Endothelial cell (in vitro differentiated cells): ENCODE measurements at places on chromosomes 6 and 20.

GRCh38 chr20:58579819-58580473 is 64.7 kb upstream of the APCDD1L start:
- DNase-seq = no peak

- DNase-seq = no peak
These were observed 157.9 kb upstream of the STXBP5 start for GRCh38 chr6:147046141-147046877.

GRCh38 chr6:48048451-48049146 is 62.4 kb downstream of the PTCHD4 start:
- DNase-seq = no peak

DNA sequence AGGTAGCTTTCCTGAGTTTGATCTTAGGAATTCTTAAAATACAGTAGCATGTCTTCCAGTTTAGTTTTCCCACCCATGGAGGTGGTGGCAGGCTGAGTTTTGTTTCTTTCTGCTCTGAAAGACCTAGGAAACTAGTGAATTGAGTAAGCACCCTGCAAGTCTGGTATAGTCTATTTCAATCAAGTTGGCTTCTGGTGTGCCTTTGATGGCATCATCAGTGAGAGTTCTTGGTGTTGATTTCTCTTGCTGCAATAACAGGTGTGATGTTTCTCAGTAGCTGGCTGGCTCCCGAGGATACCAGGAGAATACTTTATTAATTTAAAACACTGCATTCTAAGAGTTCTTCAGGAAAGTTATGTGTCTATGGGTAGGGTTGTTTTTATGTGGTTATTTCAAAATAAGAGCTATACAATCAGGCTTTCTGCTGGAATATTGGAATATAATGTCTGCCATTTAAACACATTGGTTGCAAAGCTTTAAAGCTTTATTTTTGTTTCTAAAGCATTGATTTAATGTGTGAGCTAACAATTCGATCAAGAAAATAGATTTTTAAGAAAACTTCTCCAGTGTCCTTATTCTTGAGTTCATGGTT is 19.0 kb downstream of the VAPB start:
- no peak for DNase-seq

DNA sequence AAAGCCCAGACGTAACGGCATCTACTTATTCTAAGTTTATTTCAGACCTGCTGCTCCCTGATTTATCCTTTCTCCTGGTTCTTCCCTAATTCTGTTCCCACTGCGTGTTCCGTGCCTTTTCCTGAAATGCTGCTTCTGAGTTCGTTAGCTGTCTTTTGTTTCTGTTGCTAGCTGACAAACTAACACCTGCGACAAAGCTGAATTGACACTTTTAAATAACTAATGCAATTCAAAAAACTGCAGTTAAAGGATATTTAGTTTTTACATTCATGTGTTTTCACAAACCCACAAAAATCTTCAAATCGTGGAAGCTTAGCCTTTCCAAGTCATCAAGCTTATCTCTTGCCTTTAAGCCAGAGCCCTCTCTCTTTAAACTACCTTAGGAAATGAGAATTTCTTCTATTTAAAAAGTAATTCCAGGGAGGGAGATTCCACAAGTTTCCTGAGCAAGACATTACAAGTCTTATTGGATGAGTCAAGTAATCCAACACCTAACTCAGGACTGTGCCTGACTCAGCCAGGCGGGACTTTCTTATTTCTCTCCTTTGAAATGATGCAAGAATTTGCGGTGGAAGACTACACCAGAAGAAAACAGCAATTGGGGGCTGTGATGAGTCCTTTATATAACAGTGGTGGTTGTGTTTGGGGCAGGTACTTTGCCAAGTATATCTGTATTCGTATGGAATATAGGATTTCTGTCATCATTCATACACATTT is 6.3 kb downstream of the ADTRP start:
- DNase-seq = no peak

- DNase-seq = no peak
These were observed 196.3 kb upstream of the MARCKS start for GRCh38 chr6:113660819-113661218.

DNA sequence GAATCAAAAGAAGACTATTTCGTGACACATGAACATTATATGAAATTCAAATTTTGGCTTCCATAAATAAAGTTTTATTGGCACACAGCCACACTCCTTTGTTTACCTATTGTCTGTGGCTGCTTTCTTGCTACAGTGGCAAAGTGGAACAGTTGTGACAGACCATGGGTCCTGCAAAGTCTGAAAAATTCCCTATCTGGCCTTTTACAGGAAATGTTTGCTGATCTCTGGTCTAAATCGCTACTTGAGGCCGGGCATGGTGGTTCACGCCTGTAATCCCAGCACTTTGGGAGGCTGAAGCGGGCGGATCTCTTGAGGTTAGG is 23.1 kb upstream of the PREX1 start:
- no peak for DNase-seq

DNA sequence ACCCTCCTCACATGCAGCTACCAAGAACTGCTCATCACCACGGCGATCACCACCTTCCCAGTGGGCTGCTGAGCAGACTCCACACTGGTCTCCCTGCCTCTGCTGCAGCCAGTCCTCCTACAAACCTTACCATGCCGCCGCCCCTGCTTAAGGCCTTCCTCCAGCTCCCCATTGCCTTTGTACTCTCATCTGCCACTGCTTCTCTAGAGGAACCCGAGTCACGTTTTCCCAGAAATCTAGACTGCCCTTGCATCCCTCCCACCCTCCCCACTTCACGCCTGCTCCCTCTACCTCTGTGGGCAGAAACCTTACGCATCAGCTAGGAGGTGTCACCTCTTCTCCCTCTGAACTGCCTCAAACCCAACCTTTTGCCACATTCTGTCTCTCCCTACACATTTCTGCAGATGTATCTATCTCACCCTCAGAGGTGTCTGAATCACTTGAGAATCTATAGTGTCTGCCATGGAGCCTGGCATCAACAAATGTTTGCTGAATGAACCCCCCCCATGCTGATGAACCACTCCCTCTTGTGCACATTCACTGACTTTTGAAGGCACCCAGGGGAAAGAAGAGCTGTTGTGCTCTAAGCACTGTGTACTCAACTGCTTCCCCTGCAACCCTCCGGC is 4.3 kb downstream of the E2F1 start:
- DNase-seq = no peak

DNA sequence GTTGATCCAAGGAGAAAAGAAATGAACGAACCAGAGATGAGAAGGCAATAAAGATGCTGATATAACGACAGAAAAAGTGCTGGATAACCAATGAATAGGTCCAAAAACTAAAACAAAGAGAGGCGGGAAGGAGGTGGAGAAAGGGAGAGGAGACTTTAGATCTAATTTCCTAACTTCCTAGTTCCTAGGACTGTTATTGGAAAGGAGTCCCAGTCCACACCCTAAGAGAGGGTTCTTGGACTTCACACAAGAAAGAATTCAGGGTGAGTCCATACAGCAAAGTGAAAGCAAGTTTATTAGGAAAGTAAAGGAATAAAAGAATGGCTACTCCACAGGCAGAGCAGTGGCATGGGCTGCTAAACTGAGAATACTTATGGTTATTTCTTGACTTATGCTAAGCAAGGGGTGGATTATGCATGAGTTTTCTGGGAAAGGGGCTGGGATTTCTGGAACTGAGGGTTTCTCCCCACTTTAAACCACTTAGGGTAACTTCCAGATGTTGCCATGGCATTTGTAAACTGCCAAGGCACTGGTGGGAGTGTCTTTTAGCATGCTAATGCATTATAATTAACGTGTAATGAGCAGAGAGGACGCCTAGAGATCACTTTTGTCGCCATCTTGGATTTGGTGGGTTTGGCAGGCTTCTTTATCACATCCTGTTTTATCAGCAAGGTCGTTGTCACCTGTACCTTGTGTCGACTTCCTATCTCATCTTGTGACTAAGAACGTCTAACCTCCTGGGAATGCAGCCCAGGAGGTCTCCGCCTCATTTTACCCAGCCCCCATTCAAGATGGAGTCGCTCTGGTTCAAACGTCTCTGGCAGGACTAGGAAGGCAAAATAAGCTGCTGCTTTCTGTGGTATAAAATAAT is 60.9 kb upstream of the RBM24 start:
- DNase-seq = no peak

- no peak for DNase-seq
These were observed 104.5 kb upstream of the ADGRF1 start for GRCh38 chr6:47146431-47147174.

DNA sequence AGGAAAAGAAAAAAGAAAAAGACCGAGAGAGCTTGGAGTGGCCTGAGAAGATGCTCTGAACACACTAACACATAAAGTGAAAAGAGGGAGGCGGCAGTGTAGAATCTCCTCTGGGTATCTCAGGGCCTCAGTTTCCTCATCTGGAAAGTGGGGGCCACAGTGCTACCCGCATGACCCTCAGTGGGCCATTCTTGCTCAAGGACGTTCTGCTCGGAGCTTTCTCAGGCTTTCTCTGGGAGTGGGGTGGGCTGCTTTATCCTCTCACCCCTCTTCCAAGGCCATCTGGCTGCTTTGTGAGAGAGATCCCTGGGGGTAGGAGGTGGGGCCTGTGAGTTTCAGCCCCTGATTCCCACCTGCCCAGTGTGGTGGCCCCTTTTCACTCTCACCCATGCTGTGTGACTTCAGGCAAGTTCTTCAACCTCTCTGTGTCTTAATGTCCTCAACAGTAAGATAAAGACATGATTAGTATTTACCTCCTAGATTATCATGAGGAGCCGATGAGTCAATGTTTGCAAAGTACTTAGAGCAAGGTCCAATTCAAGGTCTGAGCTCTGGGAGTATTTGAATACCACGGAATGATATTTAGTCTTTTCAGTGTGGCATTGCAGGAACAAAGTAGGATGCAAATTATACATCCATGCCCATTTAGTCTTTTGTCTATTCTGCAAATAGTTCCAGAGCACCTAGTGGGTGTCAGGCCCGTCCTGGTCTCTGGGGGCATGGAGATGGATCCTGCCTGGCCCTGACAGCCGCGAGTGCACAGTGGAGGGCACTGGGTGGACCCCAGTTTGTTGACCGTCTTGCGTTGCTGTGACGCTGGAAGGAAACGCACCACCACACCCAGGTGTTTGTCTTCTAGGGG is 34.3 kb downstream of the SRC start:
- no peak for DNase-seq

- DNase-seq = no peak
These were observed 261.4 kb downstream of the SLC35F1 start for GRCh38 chr6:118168421-118168820.

GRCh38 chr6:71403422-71404134 is 115.0 kb downstream of the OGFRL1 start:
- DNase-seq = no peak

DNA sequence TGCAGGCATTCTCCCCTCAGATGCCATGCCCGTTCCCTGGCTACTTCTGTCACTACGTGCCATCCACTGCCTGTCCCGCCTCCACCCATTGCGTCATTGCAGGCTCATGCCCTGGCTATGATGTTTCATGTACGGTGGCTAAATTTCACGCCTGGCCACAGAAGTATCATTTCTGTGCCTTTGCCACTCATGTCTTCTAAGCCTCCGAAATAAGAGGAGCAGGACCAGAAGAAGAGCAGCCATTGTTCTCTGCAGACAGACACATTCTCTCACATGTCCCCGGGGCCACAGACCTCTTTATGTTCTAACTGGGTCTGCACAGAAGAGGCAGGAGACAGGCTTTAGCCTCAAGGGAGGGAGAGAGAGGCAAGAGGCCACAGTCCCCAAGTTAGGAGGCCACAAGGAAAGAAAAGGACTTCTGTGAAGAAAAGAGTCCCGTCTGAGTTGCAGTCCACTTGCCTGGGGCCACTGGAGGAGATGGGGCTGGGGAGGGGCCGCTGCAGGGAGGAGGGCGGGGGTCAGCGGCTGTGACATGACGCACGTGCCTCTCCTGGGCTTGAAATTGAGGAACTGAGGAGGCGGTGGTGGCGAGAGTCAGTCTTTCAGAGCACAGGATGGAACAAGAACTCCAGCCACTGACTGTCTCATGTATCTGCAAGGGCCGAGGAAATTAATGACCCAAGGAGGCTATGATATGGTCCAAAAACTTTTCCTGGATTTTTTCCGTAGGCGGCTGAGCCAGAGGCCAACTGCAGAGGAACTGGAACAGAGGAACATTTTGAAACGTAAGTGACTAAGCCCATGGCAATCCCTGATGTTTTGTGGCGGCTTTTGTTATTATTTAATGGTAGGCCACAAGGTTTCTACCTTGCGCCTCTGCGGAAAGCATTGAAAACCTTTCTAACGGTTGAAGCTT is 55.9 kb downstream of the TBC1D7 start:
- DNase-seq = no peak

DNA sequence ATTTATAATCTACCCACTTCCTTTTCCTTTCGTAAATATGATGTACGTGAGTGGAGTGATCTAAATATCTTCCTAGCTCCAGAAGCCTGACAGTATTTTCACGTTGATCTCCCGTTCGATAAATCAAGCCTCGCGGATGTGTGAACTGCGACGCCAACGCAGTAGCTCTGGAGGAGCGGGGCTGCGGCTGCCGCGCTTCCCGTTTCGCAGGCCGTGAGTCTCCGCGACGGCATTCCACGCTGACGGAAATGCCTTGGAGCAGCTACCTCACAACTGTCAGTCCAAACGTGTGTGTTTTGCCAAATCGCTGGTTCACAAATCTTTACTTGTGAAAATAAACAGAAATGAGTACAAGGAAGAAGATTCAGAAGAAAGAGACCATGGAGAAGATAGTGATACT is 41.2 kb downstream of the BTBD3 start:
- DNase-seq = no peak

GRCh38 chr6:44105146-44105545 is 22.1 kb downstream of the MRPL14 start:
- no peak for DNase-seq

- DNase-seq = no peak
These were observed 88.2 kb downstream of the TCP11 start for GRCh38 chr6:35052694-35053565.

DNA sequence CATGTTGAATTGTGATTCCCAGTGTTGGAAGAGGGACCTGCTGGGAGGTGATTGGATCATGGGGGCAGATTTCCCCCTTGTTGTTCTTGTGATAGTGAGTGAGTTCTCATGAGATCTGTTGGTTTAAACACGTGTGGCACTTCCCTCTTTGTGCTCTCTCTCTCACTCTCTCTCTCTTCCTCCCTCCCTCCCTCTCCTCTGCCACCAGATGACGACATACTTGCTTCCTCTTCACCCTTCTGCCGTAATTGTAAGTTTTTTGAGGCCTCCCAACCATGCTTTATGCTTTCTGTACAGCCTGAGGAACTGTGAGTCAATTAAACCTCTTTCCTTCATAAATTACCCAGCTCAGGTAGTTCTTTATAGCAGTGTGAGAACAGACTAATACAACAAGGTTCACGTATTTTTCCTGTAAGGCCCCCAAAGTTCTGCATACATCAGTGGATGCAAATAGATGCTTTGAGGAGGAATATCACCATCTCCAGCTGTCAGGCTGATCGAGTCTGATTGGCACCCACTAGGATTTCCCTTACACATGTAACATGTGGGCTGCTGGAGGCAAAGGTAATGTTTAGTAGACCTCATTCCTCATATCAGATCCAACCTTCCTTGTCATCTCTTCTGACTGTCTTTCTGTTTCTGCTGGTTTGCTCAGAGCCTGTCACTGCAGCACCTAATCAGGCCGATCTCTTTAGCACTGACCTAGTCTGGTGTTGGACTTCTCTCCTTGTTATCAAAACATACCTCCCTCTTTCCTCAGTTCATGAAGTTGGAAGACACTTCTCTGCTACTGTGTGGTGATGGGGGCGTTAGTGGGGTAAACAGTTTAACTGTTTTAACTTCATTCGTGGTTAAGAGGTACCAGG is 54.3 kb upstream of the BACH2 start:
- no peak for DNase-seq
